ENCODE measurements at places on chromosomes 12 and 14.
A peak's percentile ranks its signal among the peaks of the same experiment; 100 is the strongest.

GRCh38 chr14:32786886-32787285 lies 151.8 kb upstream of the NPAS3 start:
- DNase-seq: no peak

DNA sequence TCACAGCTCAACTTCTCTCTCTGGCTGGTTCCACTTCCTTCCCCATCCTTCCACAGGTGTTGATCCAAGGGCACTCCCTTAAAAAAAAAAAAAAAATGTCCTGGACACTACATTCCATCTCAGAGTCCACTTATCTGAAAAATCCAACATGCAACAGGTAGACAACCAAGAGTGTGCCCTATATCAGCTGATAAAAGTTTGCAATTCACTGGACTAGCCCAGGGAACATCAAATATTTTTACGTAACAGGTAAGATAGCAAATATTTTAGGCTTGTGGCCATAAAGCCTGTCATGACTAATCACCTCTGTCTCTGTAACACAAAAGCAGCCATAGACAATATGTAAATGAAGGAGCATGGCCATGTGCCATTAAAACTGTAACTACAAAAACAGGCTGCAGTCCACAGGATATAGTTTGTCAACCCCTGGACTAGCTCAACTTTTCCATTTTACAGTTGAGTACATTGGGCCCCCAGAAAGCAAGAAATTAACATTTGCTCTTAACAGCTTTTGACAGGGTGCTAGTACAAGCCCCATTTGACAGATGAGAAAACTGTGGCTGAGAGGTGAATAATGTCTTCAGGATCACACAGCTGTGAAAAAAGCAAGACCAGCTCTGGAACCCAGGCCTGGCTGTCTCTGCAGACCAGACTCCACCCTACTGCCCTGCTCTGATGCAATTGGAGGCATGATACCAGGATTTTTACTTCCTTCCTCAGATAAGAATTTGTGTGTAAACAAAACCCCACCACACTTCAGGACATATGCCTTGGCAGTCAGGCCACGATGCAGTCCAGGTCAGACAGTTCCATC lies 68.9 kb downstream of the CMKLR1 start:
- peak; percentile 11 for DNase-seq

GRCh38 chr12:131806674-131807073 lies 21.5 kb upstream of the MMP17 start:
- no peak for DNase-seq

DNA sequence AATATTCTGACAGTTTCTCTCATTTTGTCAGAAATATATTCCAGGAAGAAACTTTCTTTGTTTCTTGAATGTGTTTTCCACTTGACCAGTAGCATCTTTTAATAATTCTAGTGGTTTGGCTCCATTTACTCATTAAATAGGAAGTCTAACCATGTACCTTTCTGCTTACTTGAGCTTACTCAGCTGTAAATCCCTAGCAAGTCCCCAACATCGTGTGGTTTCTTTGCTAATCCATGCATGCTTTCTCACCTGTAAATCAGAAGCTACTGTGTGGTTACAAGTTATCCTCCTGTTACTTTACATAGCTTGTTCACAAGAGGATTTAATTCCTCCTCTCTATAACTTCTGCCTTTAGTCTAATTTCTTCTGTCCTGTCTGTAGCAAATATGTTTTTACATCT lies 227.7 kb downstream of the FSCB start:
- no peak for DNase-seq

DNA sequence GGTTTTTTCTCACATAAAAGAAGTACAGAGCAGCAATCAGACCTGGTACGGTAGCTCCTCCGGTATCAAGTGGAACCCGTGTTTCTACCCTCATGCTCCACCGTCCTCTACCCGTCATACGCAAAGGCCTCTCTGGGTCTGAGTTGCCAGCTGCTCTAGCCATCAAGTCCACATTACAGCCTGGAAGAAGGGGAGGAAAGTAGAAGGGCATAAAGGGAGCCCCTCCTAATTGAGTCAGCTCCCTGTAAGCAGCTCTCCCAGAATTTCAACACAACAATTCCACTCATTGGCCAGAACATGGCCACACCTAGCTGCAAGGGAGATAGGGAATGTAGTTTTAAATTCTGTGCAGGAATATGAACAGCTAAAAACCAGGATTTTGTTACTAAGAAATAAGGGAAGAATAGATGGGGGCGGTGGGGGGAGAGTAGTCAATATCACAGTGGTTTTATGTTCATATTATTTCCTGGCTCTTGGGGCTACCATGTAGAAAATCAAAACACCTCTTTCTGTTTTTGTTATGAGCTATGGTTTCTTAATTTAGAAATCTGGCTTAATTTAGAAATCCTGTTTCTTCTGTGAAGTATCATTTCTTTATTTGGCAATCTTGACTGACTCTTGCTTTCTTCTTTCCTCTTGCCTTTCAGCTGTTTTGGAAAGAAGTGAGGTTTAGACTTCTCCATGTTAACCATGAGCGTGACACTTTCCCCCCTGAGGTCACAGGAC lies 103.9 kb downstream of the AKAP6 start:
- no peak for DNase-seq

- no peak for DNase-seq
Observed at GRCh38 chr14:90491911-90492531, 95.2 kb downstream of the CALM1 start.

DNA sequence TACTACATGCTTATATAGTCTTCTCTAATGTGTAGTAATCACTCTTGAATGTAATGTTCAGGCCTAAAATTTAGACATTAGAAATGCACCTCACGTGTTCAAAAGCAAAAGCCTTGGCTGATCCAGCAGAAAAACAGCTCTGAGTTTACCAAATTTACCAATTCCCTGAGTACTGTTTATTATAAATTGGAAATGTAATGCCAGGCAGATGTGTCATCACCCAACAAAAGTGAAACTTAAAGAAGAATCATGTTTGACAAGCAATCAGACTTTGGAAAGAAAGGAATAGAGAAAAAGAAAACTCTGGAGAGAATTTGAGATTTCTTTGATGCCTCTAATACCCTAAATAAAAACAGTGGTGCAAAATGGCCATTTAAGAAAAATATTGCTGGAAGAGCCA lies 26.5 kb upstream of the STRAP start:
- peak; percentile 35 for DNase-seq

- peak; percentile 50 for DNase-seq
Observed at GRCh38 chr12:111822886-111823285, 19.1 kb upstream of the MAPKAPK5 start.

GRCh38 chr12:26867080-26867479 lies 34.1 kb upstream of the ITPR2 start:
- peak; percentile 6 for DNase-seq

GRCh38 chr14:55589171-55589570 lies 9.2 kb downstream of the KTN1 start:
- DNase-seq: no peak

GRCh38 chr14:73753887-73754795 lies 40.0 kb upstream of the PNMA1 start:
- DNase-seq: peak; percentile 77

- DNase-seq: no peak
Observed at GRCh38 chr12:108584456-108585065, 13.3 kb downstream of the TMEM119 start.

- DNase-seq: no peak
Observed at GRCh38 chr12:103716517-103717196, 124.4 kb downstream of the NT5DC3 start.

- DNase-seq: peak; percentile 77
Observed at GRCh38 chr12:69639400-69640016, 28.8 kb upstream of the LRRC10 start.

DNA sequence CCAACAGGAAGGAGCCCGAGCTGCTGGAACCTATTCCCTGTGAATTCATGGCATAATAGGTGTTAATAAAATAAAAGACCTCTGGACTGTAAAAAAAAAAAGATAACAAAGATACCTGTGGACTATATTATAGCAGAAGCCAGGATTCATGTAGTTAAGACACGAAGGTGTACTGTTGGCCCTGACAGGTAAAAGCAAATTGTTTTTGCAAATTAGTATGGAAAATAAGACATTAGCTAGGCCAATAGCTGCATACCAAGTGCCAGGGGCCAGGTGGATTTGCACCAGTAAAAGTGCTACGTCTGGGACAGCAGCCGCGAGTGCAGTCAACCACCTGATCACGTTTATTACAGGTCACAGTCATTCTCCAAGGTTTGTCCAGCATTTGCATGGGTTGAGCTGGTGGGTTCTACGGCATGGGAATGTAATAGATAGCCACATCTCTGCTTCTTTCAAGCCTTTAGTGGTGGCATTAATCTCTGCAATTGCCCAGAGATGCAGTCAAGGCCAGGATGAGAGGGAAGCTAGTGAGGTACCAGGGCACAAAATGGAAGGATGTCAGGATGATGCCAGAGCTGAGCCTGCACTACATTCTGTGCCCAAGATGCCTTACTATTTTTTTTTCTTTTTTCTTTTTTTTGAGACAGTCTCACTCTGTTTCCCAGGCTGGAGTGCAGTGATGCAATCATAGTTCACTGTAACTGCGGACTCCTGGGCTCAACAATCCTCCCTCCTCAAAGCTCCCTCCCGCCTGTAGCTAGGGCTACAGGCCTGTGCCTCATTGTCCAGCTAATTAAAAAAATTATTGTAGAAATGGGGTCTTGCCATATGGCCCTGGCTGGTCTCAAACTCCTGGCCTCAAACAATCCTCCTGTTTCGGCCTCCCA lies 26.3 kb downstream of the TNFAIP2 start:
- no peak for DNase-seq

GRCh38 chr14:100028990-100029677 lies 36.1 kb upstream of the EVL start:
- DNase-seq: no peak

Data from suppressor macrophage treated with lipopolysaccharide for 4 hours (primary cell).